ENCODE measurements at places on chromosomes 5 and 9.
A peak's percentile ranks its signal among the peaks of the same experiment; 100 is the strongest.

GRCh38 chr5:98065261-98065909 is 708.1 kb upstream of the RGMB start:
- DNase-seq = no peak

- no peak for DNase-seq
These were observed 10.2 kb upstream of the LCN15 start for GRCh38 chr9:136774416-136775045.

DNA sequence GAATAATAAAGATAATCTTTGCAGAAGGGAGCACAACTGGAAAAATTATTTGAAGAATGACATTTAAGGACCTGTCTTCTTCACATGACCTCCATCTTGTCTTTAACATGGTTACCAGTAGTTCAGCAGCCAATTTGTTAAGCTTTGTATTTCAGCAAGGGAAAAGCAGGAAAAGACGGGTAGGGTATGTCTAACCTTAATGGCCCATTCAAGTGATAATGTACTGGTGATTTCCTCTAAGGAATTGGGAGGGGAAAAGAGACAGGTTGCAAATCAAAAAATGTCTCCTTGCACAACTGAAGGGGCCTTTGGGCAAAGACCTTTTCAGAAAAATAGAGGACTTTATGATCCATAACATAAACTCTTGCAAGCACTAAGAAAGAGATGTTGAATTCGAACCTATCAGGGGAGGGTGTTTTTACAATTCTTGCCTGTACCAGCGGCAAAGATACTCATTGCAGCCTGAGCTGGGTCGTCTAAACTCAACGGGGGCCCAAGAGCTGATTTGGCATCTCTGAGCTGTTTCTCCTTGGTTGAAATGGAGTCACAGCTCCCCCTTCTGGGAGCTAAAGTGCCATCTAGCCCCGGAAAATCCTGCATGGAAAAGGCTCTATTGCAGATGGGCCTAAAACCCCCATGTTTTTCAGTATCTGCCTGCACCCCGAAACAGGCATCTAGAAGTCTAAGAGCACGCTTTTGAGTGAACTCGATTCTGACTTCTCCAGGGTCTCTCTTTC is 3.8 kb downstream of the BRINP1 start:
- peak; percentile 69 for DNase-seq

- DNase-seq = no peak
These were observed 370.1 kb upstream of the TLE4 start for GRCh38 chr9:79201636-79202035.

- DNase-seq = peak; percentile 68
These were observed 47.4 kb upstream of the OLFM1 start for GRCh38 chr9:135039916-135040645.

DNA sequence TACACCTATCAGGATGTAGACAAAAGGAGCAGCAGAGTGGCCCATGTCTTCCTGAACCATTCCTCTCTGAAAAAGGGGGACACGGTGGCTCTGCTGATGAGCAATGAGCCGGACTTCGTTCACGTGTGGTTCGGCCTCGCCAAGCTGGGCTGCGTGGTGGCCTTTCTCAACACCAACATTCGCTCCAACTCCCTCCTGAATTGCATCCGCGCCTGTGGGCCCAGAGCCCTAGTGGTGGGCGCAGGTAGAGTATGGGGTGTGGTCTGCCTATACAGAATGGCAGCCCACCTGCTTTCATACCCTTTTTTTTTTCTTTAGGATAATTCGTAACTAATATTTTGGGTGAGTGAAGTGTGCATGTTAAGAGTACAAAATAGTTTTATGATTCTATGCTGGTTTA is 1.1 kb downstream of the SLC27A6 start:
- DNase-seq = no peak

DNA sequence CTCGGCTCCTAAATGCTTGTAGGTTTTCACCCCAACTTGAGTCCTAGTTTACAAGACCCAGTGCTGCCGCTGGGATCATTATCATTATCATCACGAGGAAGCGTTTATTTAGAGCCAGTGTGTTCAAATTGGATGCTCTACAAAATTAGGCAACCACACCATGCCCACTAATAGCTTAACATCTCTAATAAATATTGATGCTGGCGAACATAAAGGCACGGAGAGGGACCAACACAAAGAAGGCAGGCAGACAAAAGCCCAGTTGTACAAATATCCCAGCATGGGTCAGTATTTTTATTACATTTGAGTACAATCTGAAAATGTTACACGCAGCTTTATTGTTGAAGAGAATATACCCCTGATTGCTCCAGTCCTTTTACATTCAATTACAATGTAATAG is 4.7 kb downstream of the CFAP77 start:
- no peak for DNase-seq

DNA sequence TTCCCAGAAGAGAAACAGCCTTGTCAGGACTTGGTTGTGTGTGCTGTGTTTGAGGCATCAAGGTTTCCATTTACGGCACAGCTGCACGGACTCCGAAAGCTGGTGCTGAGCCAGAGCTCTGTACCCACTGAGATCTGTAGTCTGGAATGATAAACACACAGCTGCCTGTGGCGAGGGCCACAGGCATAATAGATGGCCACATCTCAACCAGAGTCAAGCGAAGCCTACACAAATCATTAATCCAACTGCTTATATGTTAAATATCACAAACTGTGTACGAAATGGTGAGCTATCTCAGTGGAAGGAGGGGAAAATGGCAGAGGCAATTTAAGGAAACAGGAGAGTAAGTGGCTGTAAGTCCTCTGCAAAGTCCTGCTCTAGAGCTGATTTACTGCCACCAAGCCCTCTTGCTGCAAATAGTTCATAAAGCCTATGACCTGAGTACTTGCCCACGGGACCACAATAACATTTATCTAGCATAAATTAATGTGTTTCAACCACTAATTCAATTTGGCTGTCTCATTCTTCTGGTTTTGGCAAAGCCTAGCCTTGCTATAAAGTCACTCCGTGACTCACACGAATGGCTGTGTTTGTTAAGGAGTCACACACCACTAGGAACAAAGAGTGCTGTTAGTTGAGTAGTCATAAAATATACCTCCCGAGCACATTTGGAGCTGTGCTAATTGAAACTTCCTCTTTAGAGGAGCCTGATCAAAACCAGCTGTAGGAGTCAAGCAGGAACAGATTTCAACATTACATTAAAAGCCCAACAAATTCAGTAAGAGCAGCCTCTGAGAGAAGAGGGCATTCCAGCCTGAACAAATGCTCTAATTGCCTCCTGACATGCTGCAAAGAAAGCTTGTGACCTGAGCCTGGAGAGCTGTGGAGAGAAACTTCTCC is 738.6 kb upstream of the ZNF608 start:
- DNase-seq = peak; percentile 81

All from NCI-H345 (cell line).